ENCODE measurements at places on chromosomes 2 and 18.
A peak's percentile ranks its signal among the peaks of the same experiment; 100 is the strongest.

GRCh38 chr2:206979922-206980321 lies 40.6 kb downstream of the CPO start:
- DNase-seq = no peak

DNA sequence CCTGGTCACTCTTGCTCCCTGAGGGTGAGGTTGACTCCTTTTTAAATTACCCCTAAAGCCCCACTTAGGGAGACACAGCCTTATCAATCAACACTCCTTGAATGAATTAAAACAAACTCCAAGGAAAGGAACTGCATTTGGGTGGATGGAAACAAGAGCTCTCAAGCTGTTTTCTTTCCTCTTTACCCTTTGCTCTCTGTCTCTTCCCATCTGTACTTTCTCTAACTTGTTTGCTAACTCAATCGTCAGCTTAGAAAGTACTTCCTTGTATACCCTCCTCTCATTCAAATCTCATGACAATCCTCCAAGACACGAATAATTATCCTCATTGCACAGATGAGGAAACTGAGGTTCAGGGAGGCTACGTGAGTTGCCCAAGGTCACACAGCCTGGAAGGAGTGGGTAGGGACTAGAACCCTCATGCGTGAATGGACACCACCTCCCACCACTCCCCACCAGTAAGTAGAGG lies 32.7 kb downstream of the ZFP36L2 start:
- DNase-seq = no peak

DNA sequence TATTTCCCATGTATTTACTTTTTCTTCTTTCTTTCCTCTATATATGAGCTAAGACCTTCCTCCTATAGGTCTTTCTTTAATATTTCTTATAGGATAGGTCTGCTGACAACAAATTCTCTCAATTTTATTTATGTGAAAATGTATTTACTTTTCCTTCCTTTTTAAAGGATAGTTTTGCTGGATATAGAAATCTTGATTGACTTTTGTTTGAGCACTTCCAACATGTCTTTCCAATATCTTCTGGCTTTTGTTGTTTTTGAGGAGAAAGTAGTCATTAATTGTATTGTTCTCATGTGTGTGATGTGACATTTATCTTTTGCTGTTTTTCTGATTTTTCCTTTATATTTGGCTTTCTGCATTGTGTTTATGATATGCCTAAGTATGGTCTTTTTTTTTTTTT lies 28.9 kb upstream of the FBLN7 start:
- no peak for DNase-seq

DNA sequence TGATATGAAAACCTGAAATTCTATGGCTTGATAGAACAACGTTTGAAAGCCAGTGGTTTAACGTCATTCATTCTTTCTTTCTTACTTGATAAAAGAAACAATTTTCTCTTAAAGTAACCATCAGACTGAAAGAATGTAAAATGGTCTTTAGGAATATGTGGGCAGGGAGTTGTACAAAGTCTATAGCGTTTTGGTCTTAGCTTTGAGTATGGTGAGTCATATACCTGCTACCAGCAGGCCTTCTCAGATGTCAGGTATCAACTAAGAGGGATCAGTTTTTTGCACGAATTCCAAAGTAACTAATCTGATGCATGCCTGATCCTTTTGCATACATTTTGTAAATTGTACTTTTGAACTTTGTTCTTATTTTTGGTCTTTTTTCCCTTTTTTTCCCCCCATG lies 101.5 kb upstream of the DSEL start:
- DNase-seq = no peak

DNA sequence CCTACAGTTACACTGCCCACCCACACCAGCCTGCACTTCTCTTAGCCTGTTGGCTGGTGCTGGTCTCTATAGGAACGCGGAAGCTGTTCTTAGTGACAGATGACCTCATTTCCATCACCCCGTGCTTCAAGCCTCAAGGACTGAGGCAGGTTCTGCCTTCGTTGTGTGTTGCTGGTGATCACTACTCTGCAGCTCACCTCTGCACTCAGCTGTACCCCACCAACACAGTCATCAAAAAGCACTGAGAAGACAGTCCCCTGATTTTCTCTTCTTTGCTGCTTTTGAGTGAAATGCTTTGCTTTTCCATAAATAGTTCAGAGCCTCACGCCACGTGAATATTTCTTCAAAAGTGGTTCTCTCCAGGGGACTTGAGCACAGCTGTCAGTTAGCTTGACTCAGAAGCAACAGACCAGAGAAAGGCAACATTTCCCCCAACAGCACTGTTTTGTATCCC lies 225.7 kb upstream of the CCDC150 start:
- DNase-seq = peak; percentile 45

GRCh38 chr2:70412294-70413070 lies 110.6 kb upstream of the FAM136A start:
- DNase-seq = no peak

- DNase-seq = no peak
These were observed 123.2 kb downstream of the SMAD7 start for GRCh38 chr18:48827291-48828193.

GRCh38 chr2:128245813-128246212 lies 72.9 kb downstream of the HS6ST1 start:
- DNase-seq = no peak

DNA sequence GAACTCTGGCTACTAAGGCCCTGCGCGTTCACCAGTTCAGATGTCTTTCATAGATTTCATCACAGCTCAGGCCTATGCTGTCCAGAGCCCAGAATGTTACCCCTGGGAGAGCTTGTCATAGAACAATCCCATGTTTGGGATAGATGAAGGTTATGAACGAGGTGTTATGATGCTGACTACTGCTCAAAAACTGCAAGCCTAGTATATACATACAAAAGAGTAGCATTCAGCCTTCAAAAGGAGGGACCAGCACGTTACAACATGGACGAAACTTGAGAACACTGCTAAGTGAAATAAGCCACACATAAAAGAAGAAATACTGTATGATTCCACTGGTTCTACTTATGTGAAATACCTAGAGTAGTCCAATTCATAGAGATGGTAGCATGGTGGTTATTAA lies 401.9 kb downstream of the NBAS start:
- DNase-seq = no peak

DNA sequence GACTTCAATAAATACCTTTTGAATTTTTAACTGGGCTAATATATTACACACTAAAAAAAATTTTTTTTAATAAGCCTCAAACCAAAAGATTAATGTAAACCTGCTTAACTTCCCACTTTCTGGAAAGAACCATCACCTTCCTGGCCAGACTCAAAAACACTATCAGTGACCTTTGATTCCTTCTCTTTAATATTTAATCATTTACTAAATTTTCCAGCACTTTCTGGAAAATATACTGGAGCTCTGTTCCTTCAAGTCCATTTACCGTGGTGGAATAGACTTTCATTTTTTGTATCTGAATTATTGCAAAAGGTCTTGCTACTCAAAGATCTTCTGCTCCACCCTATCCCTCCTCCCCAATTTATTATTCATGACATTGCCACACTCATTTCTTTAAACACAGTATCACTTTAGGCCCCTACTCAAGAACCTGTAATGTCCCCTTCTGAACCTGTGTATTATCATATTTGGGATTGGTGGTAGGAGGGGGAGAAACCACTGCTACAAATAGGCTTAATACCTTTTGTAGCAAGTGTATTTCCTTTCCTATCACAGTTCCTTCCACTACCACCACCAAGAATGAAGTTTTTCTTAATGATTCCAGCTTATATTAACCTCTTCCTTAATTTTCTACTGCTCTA lies 7.4 kb downstream of the PPP4R3B start:
- no peak for DNase-seq

DNA sequence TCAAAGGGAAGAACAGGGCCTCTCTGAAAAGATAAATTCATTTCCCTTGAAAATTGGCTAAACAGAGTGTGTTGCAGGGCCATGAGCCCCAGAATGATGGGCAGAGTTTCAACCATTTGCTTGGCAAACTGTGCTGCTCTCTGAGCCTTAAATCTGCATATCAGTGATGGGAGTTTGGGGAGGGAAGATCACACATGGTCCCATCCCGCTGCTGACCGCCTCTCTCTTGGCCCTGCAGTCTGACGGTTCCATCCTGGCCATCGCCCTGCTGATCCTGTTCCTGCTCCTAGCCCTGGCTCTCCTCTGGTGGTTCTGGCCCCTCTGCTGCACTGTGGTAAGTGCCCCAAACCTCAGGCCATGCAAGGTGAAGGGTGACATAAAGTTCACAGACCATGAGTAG lies 139.0 kb downstream of the ANTXR1 start:
- DNase-seq = no peak

- no peak for DNase-seq
These were observed 42.0 kb downstream of the MAP3K20 start for GRCh38 chr2:173117678-173118077.

DNA sequence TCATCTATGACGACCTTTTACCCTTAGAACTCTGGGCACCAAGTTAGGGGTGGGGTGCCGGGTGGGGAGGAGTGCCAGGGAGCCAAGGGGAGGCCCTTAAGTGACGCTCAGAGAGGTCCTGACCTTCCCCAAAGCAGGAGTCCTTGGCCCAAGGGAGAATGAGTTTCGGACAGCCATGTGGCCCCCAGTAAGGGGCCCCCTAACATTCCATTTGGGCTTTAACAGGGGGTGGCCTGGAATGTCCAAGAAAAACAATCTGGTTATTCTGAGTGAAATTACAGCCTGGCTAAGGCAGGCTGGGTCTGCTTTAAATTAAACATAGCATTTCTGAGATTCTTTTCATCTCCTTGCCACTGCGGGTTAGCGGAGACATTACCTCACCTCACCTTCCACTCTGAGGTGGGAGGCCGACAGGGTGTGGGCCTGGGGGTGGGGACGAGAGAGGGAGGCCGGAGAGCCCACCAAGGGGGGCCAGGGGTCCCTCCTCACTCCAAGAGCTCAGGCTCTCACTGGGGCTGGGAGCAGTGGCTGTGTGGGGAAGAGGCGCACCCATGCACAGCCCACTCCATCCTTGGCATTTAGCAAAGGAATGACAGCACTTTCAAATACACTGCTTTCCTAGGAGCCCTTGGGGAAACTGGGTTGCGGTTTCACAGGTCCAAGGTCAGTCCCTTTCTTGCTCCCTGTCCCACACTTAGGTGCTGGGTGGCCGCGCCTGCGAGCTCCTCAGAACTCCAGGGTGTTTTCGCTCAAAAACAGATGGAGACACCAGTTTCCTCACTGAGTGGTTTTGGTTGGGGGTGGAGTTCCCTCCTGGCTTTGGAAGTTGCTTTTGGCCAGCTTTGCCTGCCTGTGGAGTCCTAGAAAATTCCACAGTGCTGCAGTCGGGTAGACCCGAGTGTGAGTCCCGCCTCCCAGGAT lies 107.4 kb downstream of the POLR1A start:
- no peak for DNase-seq

DNA sequence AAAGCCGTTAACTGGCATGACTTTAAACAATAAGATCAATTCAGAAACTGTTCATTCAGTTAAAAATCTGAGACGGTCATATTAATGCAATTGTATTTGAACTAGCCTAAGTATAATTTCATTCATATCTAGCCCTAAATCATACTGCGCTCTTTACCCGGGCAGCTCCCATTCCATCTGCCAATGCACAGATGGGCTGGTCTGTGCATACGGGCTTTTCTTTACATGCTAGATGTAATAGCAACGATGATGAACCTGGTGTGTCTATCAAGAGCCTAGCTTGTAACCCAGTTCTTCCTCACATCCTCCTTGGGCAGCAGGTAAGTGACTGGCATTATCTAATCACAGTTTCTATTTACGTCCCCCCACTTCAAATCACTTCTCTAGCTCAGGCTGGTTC lies 631.5 kb upstream of the KLHL29 start:
- no peak for DNase-seq

GRCh38 chr18:13453714-13454113 lies 235.2 kb downstream of the LDLRAD4 start:
- no peak for DNase-seq

- DNase-seq = no peak
These were observed 104.6 kb upstream of the KLHL29 start for GRCh38 chr2:23280401-23280800.

GRCh38 chr2:207905546-207905945 lies 119.8 kb downstream of the PLEKHM3 start:
- DNase-seq = no peak

GRCh38 chr2:152477347-152478092 lies 142.5 kb downstream of the FMNL2 start:
- no peak for DNase-seq

DNA sequence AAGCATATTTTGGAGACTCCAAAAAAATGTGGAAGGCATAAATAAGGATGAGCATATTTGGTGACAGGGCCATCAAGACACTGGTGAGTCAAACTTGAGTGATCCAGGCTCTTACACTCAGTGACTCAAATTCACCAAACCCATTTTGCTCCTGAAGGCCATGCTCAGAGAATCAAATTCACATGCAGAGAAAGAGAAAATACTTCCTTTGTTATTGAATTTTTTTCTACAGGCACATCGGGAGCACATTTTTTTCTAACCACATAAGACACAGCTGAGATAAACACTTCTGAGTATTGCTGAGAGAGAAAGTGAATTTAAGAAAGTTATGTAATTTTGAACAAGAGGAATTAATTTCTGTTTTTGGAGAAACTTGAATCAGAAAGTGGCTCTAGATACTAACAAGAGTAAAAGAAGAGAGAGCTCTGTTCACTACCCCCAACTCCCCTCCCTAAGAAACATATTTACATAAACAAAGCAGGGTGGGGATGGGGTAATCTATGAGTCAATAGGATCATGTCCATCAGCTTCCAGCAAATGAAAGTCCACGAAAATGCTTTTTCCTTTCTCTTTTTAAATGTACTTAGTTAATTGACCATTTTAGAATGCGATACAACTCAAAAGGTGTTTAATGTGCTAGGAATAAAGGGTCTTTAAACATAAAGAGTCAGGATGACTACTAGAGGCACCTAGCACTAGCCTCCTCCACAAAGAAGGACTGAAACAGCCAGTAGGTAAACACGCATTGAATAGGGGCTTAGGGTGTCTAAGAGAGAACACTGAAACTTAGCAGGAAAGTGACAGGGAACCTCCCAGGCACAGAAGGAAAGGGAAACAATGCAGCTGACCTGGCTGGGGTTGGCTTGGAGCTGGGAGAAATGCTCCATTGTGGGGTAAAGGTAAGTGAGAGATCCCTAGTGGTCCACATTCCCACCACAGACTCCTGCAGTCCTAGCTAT lies 152.3 kb downstream of the KCNE4 start:
- DNase-seq = no peak

GRCh38 chr2:177783835-177784744 lies 288.5 kb downstream of the PDE11A start:
- DNase-seq = no peak

DNA sequence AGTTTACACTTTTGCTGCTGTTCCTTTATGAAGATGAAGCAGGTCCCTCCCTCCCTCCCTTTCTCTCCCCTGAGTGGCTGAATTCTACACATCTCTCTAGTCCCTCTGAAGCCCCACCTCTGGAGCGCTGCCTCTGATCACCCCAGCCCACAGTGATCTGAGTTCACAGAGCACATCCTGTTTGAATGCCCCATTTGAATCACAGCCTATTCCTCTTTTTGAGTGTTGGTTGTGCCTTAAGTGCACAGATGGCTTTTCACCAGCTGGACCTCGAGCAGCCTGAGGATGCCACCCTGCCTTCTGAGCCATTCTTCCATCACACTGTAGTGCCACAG lies 87.1 kb downstream of the ITGB1BP1 start:
- DNase-seq = peak; percentile 7

Measured in GM12864 (cell line).